ENCODE measurements at places on chromosomes 7 and 10.

DNA sequence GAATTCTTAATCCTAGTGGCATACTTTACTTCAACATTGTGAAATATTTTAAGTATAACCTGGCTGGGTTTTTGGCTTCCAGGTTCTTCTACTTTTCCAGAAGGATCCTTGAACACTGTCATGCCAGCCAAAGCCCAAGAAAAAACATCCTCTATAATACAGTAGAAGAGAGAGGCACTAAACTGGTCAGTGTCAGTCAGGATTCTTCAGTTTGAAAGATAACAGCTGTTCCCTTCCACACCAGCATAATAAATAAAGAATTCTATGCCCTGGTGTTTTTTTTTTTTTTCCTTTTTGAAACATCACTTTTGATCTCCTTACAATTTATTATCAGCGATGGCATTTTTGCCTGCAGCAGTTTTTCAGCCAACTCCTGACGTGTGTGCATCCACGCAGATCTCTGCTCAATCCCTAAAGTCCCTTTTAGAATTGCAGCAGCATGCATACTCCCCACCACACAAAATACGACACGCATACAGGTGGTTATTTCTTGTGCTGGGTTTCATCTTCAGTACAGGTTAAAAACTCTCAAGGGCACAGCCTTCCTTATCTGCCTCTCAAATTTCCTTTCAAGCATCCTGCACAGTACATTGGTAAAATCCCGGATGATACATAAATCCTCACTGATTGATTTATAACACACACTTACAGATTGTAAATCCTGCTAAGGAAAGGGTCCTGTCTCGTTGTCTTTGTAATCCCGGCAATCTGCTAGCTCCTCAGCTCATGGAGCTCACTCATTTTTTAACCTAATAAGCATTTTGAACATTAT, 100.2 kb downstream of the TPK1 start:
- no peak for DNase-seq

GRCh38 chr7:127910670-127911069, 120.6 kb downstream of the LRRC4 start:
- no peak for DNase-seq

DNA sequence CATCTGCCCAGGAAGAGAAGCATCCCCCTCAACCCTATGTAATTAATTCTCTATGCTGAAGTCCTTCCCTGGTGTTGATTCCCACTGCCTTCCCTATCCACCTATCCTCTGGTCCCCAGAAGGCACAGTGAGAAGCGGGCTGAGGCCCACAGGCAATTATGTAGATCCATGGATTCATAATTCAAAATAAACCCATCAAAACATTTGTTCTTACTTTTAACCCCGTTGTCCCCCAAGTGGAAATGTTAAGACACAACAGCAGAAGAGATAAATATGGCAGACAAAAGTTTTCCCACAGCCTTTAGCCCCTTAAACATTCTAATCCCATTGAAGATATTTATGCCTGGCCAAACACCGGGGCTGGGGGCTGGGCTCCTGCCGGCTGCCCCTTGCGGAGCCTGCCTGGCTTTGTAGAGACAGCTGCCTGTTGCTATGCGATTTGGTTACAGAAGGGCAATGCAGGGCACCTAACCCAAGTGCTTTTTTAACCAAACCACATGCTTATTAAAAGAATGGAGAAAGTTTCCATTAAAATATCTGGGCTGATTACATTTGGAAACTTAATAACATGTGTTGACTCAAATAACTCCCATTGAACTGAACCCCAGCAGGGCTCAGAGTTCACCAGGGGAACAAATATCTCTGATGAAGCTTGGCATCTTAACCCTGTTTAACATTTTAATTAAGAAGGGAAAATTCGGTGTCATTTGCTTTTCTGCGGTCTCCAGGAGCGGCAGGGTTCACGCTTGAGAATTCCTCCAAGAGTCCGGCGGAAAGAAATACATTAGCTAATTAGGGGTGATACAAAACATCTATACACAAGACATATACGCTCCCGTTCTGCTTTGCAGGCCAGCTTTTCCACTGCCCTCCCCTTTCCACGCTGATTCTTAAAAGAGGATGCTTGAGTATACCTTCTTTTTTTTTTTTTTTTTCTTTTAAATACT, 110.8 kb upstream of the FGFR2 start:
- DNase-seq, result no peak

- DNase-seq, result no peak
Measured at GRCh38 chr10:10871352-10871751, 146.3 kb upstream of the CELF2 start.

- no peak for DNase-seq
Measured at GRCh38 chr7:340979-341694, 51.2 kb downstream of the FOXL3 start.

Measured in right hindlimb (tissue), 1 donor.